MV-4-11 (cell line): ENCODE measurements at places on chromosomes 1 and 21.
A peak's percentile ranks its signal among the peaks of the same experiment; 100 is the strongest.

- DNase-seq = no peak
Observed at GRCh38 chr1:3066250-3066711, 2.7 kb upstream of the PRDM16 start.

- DNase-seq = no peak
Observed at GRCh38 chr21:27423038-27423437, 456.1 kb upstream of the ADAMTS5 start.

DNA sequence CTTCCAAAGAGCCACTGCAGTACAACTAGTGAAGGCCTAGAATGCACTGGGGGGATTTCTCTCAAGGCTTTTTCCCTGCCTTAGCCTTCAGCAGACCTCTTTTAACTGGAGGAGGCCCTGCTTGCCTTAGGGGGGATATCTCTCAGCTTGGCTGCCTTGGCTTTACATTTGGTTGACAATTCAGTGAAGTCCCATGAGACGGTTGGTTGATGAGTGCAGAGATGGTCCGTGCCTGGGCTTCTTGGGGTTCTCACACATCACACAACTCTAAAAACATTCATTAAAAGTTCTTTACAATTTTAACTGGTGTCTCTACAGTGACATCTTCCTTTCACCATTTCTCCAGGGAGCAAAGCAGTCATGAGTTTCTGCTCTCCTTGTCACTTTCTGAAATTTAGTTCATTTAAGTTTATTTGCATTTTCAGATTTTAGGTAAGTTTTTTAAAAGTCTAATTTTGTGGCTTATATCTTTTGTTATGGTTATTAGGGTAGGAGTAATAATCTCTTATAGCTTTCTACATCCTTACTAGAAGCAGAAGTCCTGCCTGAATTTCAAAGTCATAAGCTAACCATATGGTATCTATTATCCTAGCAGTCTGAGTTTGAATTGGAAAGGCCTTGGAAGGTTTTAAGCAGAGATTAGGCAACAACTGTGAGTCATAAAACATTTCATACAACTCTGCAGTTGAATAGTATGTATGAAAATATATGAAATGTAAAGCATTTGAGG, 487.6 kb downstream of the DPYD start:
- DNase-seq = peak; percentile 33

- peak; percentile 85 for DNase-seq
Observed at GRCh38 chr1:230186874-230187273, 119.8 kb downstream of the GALNT2 start.

DNA sequence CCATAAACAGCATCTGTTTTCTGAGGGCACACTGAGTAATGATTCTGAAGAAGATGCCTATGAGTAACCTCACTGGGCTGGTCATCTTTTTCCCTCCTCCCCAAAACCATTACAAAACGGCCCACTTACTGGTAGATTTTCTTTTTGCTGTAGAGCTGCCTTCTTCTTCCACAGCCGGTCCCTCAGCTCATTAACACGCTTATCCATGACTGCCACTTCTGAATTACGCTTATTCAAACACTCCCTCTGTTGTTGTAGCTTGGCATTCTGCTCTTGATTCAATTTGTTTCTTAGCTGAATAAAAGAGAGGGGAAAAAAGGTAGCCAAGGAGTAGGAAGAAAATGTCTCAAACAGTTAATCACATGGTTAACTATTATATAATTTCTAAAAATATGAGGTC, 43.1 kb downstream of the TP53BP2 start:
- no peak for DNase-seq

- no peak for DNase-seq
Observed at GRCh38 chr1:232548691-232549090, 81.2 kb downstream of the SIPA1L2 start.

DNA sequence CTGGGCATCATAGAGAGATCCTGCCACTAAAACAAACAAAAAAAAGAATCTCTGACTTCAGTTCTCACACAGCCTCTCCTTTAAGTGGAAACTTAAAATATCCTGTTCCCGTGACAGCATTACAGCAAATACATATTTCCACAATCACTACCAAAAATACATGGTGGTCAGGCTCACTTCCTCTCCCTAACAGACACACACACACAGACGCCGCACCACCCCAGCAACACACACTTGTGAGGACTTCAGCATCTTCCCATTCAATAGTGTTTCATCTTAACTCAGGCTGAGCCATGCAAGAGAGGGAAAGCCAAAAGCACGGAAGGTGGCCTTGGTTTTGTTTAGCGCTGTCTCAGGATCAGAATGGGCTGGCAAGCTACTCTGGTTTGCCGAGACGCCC, 21.9 kb downstream of the KIAA1614 start:
- peak; percentile 96 for DNase-seq

DNA sequence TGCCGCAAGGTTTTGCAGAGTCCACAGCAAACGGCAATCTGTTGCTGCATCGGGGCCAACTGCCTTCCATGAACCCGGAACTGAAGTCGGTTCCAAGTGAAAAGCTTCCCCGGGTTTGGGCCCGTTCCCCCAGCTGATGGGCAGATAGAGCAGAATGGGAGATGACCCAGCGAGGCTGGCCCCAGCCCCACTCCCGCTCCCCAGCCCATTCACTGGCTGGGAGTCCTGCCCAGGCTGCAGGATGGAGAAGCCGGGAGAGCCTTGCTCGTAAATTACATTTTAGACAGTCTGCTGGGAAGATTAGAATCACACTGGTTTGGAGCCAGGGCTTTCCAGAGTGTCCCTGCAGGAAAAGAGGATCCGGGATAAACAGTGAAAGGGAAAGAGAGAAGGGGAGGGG, 31.6 kb upstream of the PAX7 start:
- DNase-seq = no peak

DNA sequence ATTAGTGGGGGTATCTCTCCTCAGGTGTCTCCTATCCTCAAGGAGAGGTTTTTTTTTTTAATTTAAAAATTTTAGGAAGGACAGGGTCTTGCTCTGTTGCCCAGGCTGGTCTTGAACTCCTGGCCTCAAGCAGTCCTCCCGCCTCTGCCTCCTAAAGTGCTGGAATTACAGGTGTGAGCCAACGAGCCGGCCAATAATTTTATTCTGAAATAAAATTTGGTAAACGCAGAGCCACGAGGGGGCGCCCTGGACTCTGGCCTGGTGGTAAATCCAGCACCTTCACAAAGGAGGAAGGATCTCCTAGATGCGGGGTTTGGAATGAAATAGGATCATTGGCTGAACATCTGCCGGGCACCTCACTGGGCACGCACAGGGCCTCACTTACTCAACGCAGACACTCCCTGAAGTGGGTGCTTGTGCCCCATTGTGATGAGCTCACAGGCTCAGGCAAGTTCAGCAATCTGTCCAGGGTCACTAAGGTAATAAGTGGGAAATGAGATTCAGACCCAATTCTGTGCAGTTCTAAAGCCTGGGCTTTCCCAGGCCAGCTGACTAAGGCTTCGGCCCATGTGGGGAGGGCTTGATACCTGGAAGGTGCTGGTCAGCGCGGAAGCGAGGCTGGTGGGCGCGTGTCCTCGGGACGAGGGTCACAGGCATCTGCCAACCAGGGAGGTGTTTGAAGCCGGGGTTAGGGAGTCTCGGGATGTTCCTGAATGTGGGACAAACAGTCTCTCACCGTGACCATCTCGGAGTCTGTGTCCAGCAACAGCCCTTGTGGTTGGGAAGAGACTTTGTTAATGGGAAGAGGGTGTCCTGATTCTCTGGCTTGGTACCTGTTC, 32.7 kb upstream of the ETV3 start:
- DNase-seq = peak; percentile 32

- no peak for DNase-seq
Observed at GRCh38 chr1:43491061-43491460, 37.3 kb upstream of the HYI start.

GRCh38 chr1:174875306-174875705, 124.4 kb upstream of the CACYBP start:
- no peak for DNase-seq

DNA sequence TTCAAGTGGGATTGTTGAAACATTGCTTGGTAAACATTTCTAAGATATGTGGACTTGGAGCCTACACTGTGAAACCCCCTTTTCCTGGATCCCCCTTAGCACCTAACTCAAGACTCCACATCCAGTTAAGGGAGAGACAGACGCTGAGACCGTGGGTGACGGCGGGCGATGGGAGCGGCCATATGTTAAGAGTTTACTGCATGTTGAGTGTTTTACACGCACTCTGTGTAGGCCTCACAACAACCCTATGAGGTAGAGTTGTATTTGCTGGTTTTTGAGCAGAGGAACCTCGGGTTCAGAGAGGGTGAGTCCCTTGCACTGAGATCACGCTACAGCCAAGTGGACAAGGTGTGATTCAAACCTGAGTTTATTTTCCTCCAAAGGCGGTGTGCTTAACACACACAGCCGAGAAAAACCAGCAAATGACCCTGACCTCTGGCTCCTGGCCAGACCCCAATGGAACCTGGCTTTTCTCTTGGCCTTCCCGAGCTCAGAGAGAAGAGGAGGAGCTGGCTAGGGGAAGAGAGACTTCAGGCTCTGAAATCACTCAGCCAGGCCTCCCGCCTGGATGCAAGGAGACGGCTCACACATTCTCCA, 46.9 kb upstream of the GOLT1A start:
- no peak for DNase-seq

GRCh38 chr1:57857809-57858208, 433.9 kb upstream of the DAB1 start:
- DNase-seq = no peak

DNA sequence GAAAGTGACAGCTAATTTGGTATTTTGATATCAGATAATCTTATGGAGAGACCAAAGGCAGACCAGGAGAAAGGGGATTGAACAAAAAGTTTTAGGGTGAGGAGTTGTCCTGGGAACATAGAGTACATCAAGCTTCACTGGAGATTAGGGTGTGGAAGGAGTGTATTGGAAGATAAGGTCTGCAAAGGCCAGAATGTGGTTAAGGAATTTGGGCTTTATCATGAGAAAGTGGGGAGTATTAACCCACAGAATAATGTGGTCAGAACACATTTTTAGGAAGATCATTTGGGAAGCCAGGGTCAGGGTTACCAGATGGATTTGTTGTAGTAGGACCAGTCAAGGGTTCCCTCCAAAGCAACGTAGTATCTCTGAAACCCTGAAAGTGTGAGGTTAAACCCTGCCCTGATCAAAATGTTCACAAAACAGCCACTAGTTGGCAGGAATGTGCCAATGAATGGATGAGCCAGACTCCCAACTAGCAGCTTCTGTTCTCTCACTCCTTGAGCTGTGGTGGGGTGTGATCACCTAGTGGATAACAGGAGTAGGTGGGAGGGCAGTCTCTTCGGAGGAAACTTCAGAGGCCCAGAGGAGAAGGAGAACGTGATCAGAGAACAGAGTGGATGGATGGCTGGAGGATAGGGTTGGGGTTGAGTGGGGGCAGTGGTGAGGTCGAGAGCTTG, 35.8 kb downstream of the SLC2A1 start:
- peak; percentile 68 for DNase-seq

DNA sequence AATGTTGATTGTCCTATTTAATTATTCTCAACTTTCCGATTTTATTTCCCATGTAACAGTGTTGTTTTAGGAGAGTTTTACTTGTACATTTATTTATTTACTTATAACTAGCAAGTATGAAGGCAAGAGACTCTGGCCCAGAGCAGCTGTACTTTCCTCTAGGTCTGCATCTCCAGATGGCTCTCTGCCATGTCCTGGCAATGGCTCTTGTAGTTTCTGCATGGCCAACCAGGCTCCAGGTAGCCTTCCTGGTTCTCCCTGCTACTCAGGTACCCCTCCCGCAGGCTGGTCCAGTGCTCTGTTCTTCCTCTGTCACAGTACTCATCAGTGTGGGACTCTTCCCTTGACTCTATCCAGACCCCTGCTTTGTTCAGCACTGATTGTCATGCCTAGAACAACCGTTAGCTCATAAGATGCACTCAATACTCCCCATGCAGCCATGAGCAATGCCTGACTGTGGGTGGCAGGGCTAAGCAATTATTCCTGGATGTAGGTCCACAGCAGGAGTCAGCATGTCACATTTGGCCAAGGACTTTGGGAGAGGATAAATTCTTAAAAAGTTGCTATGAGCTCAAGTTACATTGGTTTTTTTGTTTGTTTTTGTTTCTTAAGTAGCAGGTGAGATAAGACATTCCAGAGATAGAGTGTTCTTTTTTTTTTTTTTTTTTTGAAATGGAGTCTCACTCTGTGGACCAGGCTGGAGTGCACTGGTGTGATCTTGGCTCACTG, 10.9 kb upstream of the IL20 start:
- DNase-seq = no peak

DNA sequence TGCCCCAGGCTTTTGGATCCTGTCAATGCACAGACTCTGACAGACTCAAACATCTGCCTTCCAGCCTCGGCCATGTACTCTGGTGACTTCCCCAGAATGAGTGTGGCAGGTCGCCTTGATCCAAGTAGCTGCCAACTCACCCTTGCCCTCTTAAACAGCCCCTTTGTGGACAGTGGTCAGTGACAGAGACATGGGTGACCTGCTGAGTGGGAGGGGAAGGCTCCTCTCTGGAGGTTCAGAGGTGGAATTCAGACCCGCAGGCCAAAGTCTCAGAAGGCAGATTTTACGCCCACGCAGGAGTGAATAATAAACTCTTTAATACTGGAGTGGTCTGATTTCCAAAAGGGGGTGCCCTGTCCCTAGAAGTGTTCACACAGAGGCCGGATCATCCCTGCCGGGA, 63.5 kb downstream of the TLR5 start:
- no peak for DNase-seq

GRCh38 chr1:8856689-8857412, 21.6 kb downstream of the ENO1 start:
- DNase-seq = no peak

DNA sequence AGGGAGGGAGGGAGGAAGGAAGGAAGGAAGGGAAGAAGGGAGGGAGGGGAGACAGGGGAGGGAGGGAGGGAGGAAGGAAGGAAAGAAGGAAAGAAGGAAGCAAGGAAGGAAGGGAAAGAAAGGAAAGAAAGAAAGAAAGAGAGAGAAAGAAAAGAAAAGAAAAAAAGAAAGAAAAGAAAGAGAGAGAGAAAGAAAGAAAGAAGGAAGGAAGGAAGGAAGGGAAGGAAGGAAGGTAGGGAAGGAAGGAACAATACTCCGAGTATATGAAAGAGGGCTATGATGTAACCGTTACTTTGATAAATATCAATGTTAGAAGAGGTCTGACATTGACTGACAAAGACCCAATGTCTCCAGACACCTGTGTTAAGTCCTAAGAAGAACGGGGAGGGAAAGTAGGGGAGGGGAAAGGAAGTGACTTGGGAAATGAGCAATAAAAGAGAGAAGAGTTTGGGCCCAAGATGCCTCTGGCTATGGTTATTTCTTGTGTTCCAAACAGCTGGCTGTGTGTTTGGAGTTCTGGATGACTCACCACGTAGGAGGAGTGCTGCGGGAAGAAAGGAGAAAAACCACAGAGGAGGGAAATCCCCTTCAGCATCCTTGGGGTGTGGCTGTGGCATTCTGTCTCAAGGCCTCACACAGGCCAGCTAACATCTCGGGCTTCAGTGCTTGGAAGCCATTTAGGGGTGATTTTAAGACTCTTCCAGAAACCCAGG, 37.0 kb upstream of the RXRG start:
- no peak for DNase-seq

GRCh38 chr1:36696261-36696940, 213.7 kb upstream of the CSF3R start:
- DNase-seq = no peak
